ENCODE measurements at places on chromosomes 3 and 15.

- no peak for DNase-seq
Observed at GRCh38 chr3:47712398-47712797, 69.3 kb downstream of the SMARCC1 start.

- no peak for DNase-seq
Observed at GRCh38 chr15:22944651-22945050, 35.5 kb downstream of the CYFIP1 start.

- no peak for DNase-seq
Observed at GRCh38 chr3:144351011-144351410, 379.4 kb downstream of the DIPK2A start.

DNA sequence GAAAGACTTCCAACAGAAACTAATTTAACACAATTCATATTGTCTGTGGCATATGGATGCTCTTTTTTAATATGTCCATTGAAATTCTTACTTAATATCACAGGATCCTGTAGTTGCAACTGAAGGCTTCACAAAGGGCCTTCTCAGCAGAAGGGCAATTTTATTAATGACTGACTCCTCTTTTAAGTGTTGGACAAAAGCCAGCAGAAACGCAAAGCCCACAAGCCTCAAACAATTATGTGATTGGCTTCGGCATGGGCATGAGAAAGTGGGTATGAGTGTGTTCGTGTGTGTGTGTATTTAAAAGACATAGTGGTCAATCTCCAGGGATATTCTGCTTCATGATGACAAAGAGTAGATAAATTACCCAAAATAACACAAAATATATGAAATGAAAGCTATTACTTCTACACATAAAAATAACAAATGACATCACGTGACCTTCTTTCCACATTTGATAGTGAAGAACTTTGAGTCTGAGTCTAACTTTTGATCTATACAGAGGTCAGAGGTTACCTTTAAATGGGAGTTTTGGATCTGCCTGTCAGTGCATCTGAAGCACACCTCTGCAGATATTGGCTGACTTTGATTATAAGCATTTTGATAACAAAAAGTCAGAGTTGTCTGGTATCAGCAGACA, 496.9 kb downstream of the CADM2 start:
- DNase-seq: no peak

DNA sequence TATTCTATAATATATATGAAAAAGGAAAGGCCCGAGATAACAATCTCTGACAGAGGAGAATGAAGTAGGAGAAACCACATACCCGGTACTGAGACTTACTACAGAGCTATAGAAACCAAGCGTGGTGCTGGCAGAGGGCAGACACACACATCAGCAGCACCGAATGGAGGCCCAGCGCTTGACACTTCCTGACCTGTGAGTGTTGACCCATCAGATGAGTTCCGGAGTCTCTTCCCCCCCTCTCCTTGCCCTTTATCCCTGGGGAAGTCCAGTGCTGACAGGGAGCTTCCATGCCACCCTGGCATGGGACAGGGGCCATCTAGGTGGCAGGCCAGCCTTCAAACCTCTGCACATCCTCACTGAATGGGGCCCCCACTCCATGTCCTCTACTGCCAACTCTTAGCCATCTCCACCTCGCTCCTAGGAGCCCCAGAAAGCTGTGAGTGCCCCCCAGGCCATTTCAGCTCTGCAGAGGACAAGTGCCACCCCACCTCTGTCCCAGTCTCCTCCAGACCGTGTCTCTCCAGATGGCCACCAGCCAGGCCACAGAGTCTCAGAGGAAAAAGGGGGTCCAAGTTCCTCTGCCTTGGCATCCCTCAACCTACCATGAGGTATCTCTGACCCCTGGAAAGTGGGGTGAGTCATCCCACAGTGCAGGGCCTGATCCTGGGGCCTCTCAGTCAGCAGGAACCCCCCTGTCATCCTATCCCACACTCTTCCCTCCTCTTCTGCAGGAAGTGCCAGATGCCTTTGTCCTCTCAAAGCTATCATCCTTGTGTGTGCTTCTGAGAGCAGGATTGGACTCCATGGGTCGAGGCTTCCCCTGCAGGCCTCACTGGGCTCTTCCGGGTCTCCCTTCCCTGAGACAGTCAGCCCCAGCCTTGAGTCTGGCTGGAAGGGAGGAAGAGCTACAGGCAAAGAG, 116.5 kb upstream of the ALDH1A3 start:
- DNase-seq: no peak

GRCh38 chr3:107977221-107978130, 113.4 kb downstream of the CD47 start:
- DNase-seq: no peak

DNA sequence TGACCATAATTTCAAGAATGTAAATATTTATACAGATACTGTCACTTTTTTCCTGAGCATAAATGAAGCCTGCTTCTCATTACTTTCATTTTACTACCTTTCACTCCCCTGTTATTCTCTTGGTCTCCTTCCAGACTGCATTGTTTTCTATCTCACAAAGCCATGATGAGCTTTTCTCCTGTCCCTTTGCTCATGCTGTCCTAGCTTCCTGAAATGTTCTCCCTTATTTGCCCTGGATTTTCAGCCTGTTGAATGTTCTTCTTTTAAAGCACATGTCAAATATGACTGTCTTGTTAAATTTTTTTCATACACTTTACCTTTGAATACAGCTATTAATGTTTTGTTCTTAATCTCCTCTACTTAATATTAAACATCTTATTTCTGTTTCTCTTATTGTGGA, 31.7 kb downstream of the ATP11B start:
- no peak for DNase-seq

DNA sequence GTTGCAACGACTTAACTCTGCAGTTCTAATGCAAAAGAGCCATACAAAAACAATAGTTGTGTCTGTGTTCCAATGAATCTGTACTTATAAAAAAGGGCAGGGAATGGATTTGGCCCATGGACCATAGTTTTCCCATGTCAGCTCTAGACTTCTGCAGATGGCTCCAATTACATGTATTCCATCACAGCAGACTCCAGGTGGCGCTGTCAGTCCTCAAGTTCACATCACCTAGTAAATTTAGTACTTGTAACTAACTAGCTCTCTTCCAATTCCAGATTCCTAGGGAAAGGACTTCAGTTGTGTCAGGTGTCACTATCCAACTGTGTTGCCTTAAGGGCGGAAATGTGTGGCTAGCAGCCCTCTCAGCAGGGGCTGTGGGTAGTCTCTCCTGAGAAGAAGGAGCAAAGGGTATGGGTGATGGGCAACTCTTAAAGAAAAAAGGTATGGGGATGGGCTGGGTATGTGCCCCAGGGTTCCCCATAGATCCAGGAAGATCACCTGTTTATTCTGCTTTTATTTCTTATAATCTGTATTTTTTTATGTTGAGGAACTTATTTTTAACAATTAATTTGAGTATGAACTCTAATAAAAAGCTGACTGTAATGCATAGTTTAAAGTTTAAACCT, 36.2 kb downstream of the BBS4 start:
- no peak for DNase-seq

DNA sequence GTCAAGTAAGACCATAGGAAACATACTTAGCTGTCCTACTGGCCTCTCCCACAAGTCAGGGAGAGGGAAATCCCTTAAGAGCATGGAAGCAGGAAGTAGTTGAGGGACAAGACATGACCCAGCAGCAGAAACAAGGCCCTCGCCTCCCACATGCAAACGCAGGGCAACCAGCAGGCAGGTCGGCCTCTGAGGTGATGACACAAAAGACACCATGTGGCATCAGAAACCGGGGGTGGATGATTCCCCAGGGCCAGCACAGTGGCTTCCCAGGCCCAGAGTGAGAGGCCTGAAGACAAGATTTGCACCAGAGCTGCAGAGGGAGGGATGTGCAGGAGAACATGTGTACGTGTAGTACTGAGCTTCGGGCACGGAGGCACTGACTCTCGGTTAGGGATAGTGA, 26.3 kb downstream of the PXYLP1 start:
- no peak for DNase-seq

DNA sequence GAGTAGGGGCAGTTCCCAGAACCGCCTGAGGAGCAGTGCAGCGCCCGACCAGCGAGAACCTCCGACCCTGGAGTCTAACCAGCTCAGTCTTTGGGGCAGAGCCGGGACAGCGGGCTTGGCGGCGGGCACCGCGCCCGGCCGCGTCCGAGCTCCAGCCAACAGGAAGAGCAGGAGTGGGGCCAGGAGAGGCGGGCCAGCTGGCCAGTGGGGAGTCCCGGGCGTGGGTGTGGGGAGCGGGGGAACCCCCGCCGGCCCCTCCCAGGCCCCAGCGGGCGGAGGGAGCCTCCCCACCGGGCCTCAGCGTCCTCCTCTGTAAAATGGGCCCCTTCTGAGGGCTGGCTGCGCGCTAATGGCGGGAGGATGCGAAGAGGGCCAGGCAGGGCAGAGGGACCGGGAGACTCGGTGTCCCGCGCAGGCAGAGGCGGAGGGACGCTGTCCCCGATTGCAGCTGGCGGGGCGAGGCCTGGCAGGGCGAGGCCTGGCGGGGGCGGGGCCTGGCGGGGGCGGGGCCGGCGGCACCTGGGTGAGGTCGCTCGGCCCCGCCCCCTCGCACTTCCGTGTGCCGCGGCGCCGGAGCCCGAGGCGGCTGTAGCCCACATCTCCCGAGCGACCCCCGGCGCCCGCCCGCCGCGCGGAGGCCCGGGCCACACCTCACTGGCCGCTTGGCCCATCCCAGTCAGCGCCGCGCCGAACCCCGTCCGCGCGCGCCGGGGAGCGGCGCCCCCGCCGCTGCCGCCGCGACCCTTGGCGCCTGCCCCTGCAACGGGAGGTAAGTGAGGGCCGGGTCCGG, at the start of gene PRKCD:
TSS of gene PRKCD (plus strand) at position 550 of the 790 bp plus-strand sequence. CDS start 17,214 bp downstream, outside the sequence.
- DNase-seq: peak; percentile 33

- DNase-seq: no peak
Observed at GRCh38 chr3:197003461-197004385, 25.9 kb downstream of the MELTF start.

- no peak for DNase-seq
Observed at GRCh38 chr3:12380461-12380860, 91.6 kb downstream of the PPARG start.

DNA sequence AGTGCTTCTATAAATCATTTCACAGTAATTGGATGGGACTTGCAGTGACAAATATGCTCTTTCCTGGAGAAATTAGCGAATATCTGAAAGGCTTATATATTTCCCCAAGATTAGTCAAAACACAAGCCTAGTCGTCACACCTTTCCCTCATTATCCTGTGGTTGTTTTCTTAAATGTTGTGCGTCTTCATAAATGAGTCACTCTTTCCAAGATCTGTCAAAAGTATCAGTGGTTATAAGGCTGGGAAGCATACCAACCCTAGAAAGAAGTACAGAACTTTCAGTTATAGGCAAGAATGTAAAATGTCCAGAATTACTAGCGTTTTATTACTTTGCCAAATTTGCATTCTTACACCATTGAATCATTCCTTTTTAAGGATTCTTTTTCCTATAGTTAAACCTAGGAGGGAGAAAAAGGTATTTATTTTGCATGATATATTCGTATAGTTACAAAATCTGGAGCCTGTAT, 33.6 kb downstream of the TMEM212 start:
- no peak for DNase-seq

- no peak for DNase-seq
Observed at GRCh38 chr3:123804676-123805075, 79.5 kb downstream of the MYLK start.

- peak; percentile 55 for DNase-seq
Observed at GRCh38 chr3:194089357-194090177, 46.4 kb upstream of the HES1 start.

- no peak for DNase-seq
Observed at GRCh38 chr3:42430781-42431532, 20.5 kb upstream of the LYZL4 start.

- no peak for DNase-seq
Observed at GRCh38 chr3:184868477-184868876, 56.5 kb downstream of the VPS8 start.

DNA sequence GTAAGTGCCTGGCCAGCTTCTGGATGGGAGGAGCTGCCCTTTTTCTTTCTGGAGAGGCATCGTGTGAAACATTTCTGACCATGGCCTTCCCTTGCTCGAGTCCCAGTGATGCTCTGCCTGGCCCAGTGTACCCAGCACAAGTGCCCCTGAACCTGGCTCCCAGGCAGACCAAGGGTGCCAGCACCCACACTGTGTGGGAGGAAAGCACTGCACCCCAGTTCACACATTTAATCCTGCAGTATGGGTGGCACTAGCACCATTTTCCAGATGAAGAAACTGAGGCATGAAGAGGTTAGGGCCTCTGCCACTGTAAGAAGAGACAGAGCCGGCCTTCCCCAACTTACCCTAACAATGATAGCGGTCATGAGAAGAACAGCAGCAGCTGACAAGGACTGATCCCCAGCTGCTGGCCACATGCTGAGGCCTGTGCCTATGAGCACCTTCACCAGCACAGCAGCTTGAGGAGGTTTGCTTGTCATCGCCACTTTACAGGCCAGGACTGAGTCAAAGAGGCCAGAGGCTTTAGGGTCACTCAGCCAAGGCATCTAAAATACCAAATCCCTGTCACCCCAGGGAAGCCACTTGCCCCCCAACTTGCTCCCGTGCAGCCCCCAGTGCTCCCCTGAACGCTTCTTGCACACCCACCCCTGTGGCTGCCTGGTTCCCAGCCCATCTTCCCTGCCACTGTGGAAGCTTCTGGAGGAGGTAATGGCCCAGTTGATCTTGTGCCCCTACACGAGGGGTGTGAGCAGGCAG, 15.0 kb downstream of the PRR23E start:
- no peak for DNase-seq

DNA sequence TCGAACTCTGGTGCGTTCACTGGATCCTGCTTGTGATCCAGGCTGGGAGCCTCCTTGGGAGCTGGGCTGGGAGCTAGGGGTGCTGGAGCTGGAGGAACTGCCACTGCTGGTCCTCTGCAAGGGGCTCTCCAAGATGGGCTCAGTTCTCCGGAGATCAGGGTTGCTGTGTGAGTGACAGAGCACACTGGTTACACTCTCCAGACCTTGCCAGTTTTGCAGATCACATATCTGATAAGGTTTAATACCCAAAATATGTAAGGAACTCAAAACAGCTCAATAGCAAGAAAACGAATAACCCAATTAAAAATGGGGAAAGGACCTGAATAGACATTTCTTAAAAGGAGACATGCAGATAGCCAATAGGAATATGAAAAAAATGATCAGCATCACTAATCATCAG, 84.2 kb upstream of the SLC2A2 start:
- DNase-seq: no peak

- no peak for DNase-seq
Observed at GRCh38 chr15:76198456-76199105, 112.7 kb downstream of the ETFA start.

DNA sequence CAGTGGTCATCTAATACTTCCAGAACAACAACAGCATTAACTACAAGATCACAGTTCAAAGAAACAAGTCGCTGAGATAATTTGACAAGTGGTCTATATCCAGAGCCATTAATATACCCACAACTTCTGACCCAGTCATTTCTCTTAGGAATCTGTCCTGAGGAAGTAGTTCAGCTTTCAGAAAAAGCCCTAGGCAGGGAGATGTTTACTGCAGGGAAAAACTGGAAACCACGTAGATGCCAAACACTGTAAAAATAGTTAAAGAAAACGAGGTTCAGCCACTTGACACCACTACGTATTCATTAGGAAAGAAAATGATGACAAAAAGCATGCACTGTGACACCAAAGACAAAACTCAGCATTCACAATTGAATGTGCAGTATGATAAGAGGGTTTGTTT, 22.3 kb upstream of the CDCP1 start:
- DNase-seq: no peak

GRCh38 chr3:191244242-191244867, 45.3 kb downstream of the OSTN start:
- DNase-seq: no peak

GRCh38 chr3:115549071-115549470, 74.2 kb upstream of the GAP43 start:
- no peak for DNase-seq

- no peak for DNase-seq
Observed at GRCh38 chr3:131371688-131372066, 9.9 kb upstream of the NUDT16 start.

All from esophagus squamous epithelium (tissue), 5 donors.